Activated CD4-positive, CD25-positive, alpha-beta regulatory T cell treated with anti-CD3 and anti-CD28 coated beads, Interleukin-2, amount 50 U/mL, for 16 hours (primary cell): ENCODE measurements at places on chromosomes 7 and 10.

- DNase-seq, result no peak
Observed at GRCh38 chr7:41247143-41247865, 455.6 kb downstream of the INHBA start.

- no peak for DNase-seq
Observed at GRCh38 chr7:48255046-48255445, 83.8 kb downstream of the ABCA13 start.

DNA sequence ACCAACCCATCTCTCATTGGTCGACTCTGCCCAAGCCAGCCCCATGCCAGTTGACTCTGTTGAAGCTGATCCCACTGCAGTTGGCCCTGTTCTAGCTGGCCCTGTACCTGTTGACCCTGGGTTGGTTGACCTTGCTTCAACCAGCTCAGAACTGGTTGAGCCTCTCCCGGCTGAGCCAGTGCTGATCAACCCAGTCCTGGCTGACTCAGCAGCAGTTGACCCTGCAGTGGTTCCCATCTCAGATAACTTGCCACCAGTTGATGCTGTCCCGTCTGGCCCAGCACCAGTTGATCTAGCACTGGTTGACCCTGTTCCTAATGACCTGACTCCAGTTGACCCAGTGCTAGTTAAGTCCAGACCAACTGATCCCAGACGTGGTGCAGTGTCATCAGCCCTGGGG is 7.4 kb downstream of the PPRC1 start:
- no peak for DNase-seq

DNA sequence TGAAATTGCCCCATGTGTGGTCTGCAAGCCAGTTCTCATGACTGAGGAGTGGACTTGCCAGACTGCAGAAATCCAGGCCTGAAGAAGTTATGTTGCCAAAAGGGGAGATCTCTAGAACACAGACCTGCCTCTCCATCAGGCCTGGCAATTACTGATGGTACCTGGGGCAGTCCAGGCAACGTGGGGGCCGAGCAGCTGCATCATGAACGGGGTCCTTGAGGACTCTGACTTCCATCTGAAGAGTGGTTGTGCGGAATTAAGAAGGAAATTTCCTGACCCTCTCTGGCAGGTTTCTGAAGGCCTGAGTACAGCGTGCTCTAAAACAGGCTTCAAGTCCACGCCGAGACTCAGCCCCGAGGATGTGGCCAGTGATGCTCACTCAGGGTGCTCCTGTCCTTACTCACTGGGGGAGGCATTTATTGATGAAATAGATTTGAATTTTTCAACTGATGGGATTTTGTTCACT is 30.4 kb downstream of the RAMP3 start:
- DNase-seq, result no peak

- no peak for DNase-seq
Observed at GRCh38 chr7:127986581-127987521, 44.4 kb downstream of the LRRC4 start.

- no peak for DNase-seq
Observed at GRCh38 chr7:139735912-139736595, 41.7 kb downstream of the HIPK2 start.
